Activated T-helper 2 cell treated with anti-CD3 and anti-CD28 coated beads, Interferon-gamma antibody, Interleukin-2, Interleukin-4, amounts not matched to agents 10 μg/mL and 5 μg/mL and 100 μg/mL, durations not matched to agents 14 hours and 24 hours and 36 hours (primary cell): ENCODE measurements at places on chromosomes 11 and 22. TPM values are rescaled to one million over a fixed set of nuclear protein-coding genes. Genes with fewer than 3 reads are reported as not detected.

Gene F2
- 0.11 TPM in 1 of 2 replicates, not detected in the other for total RNA-seq

Gene CEP126
- 0.67 and 1.1 TPM in 2 replicates for total RNA-seq

Gene BIK
- 2.5 and 3.1 TPM in 2 replicates for total RNA-seq

Gene MTNR1B
- total RNA-seq = not detected in 2 replicates

Gene CAT
- 31.8 and 33.1 TPM in 2 replicates for total RNA-seq

Gene PRODH
- total RNA-seq = 0.50 and 0.94 TPM in 2 replicates
